AG08395 (cell line): ENCODE measurements at places on chromosomes 7 and 10.

DNA sequence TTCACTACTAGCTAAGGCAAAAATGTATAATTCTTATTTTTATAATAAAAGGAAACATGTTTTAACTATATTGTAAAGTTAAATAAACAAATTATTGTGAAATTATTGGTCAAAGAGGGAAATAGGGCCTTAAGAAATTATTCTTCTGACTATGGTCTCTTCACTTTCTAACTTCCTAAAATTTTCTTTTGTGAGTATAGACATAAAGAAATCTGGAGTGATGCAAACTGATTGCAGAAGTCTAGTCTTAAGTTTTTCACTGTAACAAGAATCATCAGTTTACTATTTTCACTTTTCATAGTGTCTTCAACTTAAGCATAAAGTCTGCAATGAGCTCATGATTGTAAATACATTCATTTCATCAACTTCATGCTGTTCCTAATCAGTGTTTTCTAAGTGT lies 525.4 kb downstream of the TFEC start:
- DNase-seq: no peak

DNA sequence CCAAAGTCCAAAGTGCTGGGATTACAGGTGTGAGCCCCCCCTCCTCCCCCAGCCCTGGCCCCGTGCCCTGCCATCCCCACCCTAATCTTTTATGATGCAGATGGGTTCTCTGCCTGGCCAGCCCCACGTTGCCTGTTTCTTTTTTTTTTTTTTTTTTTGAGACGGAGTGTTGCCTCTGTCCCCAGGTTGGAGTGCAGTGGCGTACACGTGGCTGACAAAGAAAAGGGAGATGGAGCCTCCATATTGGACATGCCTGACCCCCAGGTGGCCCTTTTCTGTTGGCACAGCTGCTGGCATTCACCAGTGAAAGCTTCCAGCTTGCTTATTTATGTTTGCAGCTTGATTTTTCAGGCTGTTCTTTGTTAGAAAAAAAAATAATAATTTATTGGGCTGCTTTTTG lies 235.3 kb downstream of the CCDC3 start:
- no peak for DNase-seq

- DNase-seq: peak; percentile 43
These were observed 903 bp upstream of the KCNMA1 start for GRCh38 chr10:77638321-77639101.

DNA sequence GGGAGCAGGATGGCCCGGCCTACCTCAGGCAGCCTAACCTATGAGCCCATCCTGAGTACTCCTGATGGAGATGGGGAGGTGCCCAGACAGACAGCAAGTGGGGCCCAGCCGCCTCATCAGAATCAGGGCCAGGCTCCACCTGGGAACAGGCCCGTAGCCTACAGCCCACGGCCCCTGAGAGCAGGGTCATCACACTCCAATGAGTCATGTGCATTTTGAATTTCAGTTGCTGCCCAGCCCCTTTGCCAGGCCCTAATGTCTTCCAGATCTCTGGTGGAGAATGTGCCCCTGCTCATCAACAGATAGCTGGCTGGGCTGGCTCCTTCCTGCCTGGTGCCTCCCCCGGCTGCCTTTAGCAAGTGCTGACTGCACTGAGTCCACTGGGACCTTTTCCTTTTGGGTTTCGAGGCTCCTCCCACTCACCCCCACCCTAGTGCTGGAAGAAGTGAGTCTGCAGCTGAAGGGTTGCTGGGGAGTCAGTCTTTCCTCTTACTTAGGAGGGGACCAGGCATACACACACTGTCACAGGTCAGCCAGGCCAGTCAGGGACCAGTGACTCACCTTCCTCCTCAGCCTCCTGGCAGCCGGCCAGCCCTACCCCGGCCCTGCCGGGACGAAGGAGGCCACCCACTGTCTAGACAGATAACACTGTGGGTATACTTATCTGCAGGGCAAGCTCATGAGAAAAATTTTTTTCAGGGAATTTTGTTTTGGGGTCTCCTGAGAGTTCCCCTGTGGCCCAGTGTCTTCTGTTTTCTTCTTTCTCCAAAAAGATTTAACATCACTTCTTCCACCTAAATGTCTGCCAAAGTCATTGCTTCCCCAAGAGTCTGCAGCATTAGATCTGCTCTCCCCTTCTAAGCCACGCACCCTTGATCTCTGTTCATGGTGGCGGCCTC lies 9.1 kb upstream of the ASIC3 start:
- DNase-seq: peak; percentile 92

- DNase-seq: no peak
These were observed 58.4 kb downstream of the MET start for GRCh38 chr7:116730097-116731022.

GRCh38 chr7:13290975-13291374 lies 603.5 kb downstream of the ARL4A start:
- no peak for DNase-seq

GRCh38 chr10:46235705-46236545 lies 50.9 kb upstream of the ANTXRL start:
- DNase-seq: no peak

DNA sequence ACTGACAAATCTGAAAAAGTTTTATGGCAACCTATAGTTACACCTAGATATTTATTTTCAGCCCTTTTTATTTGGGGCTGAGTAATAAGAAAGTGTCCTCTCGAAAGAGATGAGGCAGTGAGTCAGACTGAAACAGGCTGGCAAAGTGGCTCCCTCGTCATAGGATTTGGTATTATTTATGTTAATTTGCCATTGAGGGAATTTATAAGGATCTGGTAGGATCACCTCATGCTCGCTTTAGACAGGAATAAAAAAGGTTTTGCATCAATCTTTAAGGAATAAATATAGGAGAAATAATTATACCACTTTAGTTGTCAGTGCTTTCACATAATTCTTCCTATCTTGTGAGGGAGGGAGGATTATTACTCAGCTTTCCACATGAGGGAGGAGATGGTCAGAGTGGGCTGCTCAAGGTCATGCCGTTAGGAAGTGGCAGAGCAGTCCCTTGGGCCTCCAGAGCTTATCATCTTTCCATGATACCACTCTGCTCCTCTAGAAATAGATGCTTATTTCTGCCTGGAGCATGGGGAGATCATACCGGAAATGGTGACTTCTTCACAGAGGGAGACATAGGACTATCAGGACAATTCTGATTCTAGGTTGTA lies 356.8 kb downstream of the GPR158 start:
- no peak for DNase-seq

GRCh38 chr10:49330127-49330665 lies 31.2 kb downstream of the C10orf71 start:
- no peak for DNase-seq

DNA sequence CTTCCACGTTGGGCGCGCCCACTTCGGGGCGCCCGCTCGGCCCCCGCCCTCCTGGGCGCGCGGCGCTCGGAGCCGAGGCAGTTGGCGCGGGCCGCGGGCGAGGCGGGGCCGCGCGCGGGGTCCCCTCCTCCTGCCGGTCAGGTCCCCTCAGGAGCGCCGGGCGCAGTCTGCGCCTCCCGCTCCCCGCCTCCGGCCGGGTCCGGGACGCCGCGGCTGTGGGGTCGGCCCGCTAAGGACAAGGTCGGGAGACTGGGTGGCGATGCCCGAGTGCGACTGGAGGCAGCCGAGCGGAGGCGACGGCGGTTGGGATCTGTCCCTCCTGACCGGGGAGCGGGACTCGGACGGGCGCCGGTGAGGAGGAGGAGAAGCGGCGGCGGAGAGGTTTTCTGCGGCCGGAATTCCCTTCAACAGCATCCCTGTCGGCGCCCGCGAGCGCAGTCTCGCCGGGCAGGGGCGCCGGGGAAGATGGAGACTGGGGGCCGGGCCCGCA lies at the start of gene ATRNL1:
Gene ATRNL1, plus strand, starts transcription at position 80 of the 490 bp plus-strand sequence. Its CDS starts 386 bp downstream, at position 466.
- DNase-seq: peak; percentile 26

DNA sequence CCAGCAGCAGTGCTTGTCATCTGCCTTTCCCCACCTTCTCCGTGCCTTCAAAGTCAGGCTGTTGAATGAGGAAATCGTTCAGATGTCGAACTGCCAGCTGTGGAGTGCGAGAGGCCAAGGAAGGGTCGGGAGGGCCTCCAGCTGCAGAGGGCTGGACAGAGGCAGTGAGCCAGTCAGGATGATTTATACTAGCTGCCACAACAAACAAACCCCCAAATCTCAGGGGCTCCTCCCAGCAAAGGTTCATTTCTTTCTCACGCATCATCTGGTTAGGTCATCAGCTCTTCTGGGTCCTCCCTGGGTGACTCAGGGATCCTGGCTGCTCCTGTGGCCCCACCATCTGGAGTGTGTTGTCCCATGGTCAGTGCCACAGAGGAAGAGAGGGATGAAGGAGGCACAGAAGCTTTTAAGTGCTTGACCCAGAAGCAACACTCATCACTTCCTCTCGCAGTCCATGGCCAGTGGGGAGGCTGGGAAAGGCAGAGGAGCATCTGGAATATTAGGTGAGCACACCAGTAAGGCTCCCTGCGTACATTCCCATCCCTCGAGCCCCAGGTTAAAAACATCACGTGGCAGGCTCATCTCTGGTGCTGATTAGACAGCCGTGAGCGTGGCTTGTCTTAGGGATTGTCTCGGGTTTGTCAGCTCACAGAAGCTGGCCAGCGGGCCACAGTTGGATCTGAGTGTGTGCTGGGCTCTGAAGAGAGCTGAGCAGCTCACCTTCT lies 140.7 kb downstream of the RGS10 start:
- DNase-seq: peak; percentile 99

DNA sequence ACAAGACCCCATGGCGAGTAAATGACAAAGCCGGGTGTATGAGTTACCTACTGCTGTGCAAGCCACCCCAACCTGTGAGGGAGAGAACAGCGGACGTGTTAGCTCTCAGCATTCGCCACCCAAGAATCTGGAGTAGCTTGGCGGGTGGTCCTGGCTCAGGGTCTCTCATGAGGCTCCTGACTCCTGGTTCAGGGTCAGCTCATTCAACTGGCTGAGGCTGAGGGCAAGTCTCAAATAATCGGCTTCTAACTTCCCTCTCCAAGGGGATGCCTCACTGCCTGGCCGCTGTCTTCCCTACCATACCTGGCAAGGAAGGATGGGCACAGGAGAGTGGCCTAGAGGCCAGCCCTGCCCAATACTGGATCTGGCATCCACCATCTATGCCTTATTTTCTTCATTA lies 94.2 kb downstream of the HTR5A start:
- DNase-seq: no peak

DNA sequence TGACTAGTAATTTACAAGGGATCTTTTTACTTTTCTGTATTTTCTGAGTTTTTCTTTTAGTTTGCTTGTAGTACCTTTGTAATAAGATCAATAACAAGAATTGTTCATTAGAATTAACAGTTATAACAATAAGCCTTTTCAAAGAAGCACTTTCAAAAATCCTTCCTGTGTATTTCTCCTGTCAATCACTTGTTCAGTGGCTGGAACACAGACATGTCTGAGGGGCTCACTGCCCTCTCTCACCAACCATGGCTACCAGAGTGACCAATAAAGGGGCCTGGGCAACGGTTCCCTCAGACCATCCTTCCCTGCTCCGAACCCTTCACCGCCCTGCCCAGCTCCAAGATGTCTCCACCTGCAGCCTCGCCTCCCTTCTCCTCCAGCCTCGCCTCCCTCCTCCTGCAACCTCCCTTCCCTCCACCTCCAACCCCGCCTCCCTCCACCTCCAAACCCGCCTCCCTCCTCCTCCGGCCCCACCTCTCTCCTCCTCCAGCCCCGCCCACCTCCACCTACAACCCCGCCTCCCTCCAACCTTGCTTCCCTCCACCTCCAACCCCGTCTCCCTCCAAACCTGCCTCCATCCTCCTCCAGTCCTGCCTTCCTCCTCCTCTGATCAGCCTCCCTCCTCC lies 353.4 kb downstream of the TNS3 start:
- DNase-seq: no peak

- DNase-seq: no peak
These were observed 57.6 kb downstream of the CFAP46 start for GRCh38 chr10:132884691-132885271.

DNA sequence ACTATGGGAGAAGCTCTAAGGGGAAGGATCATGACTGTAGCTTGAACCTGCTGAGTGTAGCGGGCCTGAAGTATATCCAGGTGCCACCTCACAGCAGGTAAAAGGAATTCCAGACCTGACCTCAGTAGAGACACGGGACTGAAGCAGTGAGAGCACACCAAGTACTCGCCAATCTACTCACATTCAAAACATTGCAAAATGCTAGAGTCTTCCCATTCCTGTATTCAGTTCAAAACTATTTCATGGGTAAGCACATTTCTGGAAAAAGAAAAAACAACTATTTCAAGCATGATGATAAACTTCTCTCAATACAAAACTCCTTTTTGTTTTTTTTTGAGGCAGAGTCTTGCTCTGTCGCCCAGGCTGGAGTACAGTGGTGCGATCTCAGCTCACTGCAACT lies 121.9 kb upstream of the AUTS2 start:
- peak; percentile 56 for DNase-seq

GRCh38 chr10:88689366-88689765 lies 16.7 kb upstream of the LIPK start:
- DNase-seq: no peak

DNA sequence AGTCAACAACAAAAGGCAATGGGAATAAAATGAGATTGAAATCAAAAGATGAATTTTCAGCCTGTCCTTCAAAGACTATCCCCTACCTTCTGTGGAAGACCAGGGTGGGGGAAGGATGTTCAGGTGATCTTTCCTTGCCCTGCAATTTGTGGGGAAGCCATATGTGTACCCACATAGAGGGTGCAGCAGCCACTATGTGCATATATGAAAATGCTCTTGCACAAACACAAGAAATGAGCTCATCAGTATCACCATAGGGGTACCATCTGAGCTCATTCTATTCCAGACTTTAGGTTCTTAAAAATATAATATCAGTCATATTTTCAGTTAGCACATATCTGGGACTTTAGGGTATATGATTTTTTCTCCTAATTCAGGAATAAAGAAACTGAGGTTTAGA lies 17.7 kb downstream of the GIMAP5 start:
- DNase-seq: no peak

GRCh38 chr10:129491123-129491734 lies 24.2 kb downstream of the MGMT start:
- DNase-seq: no peak
